ENCODE measurements at places on chromosomes 6 and 20.

- DNase-seq: no peak
Observed at GRCh38 chr20:58515233-58516212, at the start of gene APCDD1L. Gene APCDD1L, minus strand, starts transcription at chr20:58515399. Its CDS starts 692 bp downstream, at chr20:58514707.

- DNase-seq: peak; percentile 74
Observed at GRCh38 chr6:118650582-118651281, 659 bp downstream of the CEP85L start.

DNA sequence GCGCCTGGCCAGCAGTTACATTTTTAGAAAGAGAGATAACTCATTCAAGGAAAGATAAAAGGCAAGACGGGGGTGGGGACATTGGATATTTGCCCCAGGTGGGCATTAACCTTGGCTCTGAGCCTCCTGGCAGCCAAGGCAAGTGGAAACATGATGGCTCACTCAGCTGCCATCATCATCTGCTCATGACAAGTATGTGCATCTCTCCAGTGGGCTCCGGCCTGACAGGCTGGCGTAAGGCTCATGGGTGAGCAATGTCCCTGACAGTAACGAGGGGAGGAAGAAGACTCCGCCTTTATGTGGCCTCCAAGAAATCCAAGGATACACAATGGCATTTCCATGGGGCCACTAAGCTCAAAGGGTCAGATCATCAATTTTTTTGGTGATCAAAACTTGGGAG is 13.3 kb downstream of the ANKRD60 start:
- DNase-seq: no peak

DNA sequence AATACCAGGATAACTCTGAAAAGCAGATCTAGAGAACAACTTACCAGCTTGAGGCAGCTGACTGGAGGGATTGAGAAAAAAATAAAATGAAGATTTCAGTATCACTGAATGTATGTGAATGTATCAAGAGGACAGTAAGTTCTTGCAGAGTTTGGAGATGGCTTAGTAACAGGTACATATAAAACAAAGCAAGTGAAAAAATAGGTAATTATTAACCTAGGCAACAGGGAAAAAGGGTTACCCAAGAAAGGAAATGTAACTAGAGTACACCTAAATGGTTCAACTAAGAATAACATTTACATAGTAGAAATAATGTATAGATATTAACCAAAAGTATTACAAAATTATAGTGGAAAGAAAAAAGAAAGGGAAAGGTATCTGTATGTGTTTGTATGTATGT is 67.3 kb downstream of the NRSN1 start:
- no peak for DNase-seq

DNA sequence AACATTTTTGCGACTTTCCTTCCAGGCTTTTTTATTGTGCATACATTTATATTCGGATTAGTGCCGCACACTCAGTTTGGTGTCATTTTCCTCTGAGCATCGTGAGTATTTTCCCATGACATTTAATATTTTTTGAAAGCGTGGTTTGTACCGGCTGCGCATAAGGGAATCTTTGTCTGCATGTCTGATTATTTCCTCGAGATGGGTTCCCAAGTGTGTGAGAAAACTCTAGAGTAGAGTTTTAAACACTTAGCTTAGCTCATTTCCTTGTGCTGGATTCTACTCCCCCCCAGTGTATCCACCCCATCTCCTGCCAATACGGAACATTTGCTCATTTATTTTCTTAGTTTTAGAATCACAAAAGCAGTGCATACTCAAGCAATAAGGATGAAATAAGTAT is 94.3 kb downstream of the CDC5L start:
- DNase-seq: no peak

- no peak for DNase-seq
Observed at GRCh38 chr20:24450624-24451376, 18.6 kb upstream of the SYNDIG1 start.

GRCh38 chr6:49423817-49424216 is 39.2 kb downstream of the MMUT start:
- no peak for DNase-seq

DNA sequence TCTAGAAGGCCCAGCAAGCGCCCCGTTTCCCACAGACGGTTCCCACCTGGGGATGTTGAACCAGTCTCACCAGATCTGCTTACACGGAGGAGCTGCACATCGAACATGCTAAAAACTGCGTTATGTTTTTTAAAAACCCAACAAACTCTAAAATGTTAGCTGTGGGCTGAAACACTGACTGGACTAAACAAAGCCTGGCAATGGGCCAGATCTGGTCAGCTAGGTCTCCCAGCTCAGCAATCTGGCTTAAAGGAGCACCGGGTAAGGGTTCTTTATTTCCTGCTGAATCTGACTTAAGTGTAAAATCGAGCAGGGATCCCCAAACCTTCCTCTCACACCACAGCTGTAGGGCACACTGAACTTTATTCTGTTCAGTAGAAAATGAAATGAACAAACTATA is 156.9 kb downstream of the FOXC1 start:
- no peak for DNase-seq

DNA sequence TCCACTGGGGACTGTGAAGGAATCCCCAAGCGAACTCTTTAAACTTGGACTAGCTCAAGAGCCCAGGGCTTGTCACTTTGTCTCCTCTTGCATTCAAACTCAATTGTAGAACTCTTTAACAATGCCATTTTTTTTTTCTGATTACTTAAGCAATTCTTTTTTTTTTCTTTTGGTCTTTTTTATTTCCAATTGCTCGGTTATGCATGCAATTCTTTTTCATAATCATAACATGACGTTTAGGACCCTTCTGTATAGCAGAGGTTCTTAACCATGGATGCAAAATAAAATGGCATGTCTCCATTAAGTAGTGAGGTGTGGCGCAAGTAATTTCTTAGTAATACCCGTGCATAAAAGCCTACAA is 466 bp upstream of the BFSP1 start:
- no peak for DNase-seq

GRCh38 chr6:139695361-139695760 is 320.9 kb upstream of the CITED2 start:
- DNase-seq: no peak

GRCh38 chr6:149305372-149305771 is 12.1 kb upstream of the TAB2 start:
- DNase-seq: no peak

GRCh38 chr20:31923388-31924331 is 28.2 kb downstream of the PDRG1 start:
- no peak for DNase-seq

- DNase-seq: no peak
Observed at GRCh38 chr6:13267142-13267651, 61.1 kb downstream of the TBC1D7 start.

- DNase-seq: no peak
Observed at GRCh38 chr6:47651505-47651944, 46.9 kb upstream of the ADGRF4 start.

DNA sequence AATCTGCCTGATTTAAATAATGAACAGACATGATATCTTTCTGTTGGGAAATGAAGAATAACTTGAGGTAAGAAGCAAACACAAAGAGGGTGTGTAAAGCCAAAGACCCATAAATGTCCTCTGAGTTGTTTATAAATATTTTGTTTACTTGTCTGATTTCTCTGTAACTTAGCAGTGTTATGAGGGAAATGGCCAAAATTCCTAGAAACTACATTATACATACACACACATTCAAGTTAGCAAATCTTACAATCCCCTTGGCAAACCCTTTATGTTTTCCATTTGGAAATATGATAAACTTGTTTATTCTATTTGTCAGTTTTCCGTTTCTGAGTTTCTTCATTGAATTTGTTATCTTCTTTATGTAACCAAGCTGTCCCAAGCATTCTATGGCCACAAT is 81.4 kb upstream of the TCF21 start:
- no peak for DNase-seq

- no peak for DNase-seq
Observed at GRCh38 chr6:90374201-90374600, 77.6 kb upstream of the BACH2 start.

GRCh38 chr20:12962895-12963294 is 45.9 kb upstream of the SPTLC3 start:
- DNase-seq: no peak

DNA sequence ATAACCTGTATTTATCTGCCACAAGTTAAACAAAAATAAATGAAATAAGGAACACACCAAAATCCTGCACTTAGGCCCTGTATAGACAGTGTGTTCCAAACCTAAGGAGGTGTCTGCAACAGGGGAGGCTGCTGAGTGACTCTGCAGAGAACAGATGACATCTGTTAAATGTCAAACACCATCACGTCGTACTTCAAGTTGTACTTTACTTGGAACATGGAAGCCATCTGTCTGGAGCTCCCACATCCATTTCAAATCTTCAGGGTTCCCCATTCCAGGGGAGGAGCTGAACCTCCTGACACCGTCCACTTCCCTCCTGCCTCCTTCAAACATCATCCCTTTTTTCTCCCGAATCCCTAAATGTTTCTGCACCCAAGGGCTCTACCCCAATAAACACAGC is 1.8 kb upstream of the MAP7 start:
- DNase-seq: no peak

GRCh38 chr20:48606841-48607543 is 220.8 kb downstream of the PREX1 start:
- DNase-seq: no peak

- DNase-seq: no peak
Observed at GRCh38 chr20:57308451-57309271, 20.9 kb upstream of the SPO11 start.

DNA sequence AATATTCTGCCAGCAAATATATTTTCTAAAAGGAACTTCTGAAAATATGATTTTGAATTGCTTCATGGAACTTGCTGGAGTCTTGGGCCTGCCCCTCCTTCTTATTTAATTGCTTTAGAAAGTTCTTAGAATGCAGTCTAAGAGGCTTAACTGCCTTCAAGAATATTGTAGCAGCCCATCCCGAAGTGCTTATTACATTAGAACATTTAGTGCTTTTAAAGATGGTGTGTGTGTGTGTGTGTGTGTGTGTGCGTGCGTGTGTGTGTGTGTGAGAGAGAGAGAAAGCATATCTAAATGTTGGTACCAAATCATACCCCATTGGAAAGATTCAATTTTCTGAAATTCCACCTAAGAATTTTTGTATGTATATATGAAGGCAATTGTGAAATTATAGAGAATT is 193.5 kb downstream of the SLC24A3 start:
- no peak for DNase-seq

Measured in activated naive CD8-positive, alpha-beta T cell treated with anti-CD3 and anti-CD28 coated beads, Interleukin-2, amount 10 ng/mL, durations not matched to agents 7 days and 5 days (primary cell).